ENCODE measurements at places on chromosomes 7 and 10. TPM values are rescaled to one million over a fixed set of nuclear protein-coding genes. Genes with fewer than 3 reads are reported as not detected.
A peak's percentile ranks its signal among the peaks of the same experiment; 100 is the strongest.

The ERVW-1 gene
- polyA plus RNA-seq, result not detected

- H3K4me1 ChIP-seq, result no peaks in the 10 kb centered on the region
- no peak overlapping the region for H3K27ac ChIP-seq
- H3K27me3 ChIP-seq, result no peaks in the 10 kb centered on the region
- no peak for DNase-seq
- H3K36me3 ChIP-seq, result no peaks in the 10 kb centered on the region
Observed at GRCh38 chr10:113933894-113934532, 79.6 kb downstream of the NHLRC2 start.

The BUD31 gene
- polyA plus RNA-seq, result 151 TPM

DNA sequence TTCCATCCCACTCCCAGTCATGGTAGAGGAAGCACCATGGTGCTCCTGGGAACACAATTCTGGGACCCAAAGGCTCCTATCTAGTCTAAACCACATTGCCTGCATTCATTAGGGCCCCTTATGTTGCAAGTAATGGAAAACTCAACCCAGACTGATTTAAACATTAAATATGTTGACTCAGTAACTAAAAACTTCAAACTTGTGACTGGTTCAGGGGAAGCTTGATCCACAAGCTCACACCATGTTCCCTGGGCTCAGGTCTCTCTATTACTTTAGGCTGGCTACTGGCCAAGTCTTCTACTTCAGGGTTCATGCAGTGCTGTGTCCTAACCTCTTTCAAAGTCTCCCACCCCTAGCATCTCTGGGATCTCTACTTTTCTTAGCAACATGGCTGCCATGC lies 13.1 kb downstream of the WNT16 start:
- no peak for DNase-seq
- peaks cover 12% of the 10 kb centered on the region for H3K36me3 ChIP-seq
- H3K4me3 ChIP-seq, result no peak overlapping the region
- no peaks in the 10 kb centered on the region for H3K4me1 ChIP-seq
- H3K27ac ChIP-seq, result no peak overlapping the region

GRCh38 chr10:68647672-68648341 lies 73.2 kb upstream of the CCAR1 start:
- no peak overlapping the region for H3K27ac ChIP-seq
- H3K36me3 ChIP-seq, result no peaks in the 10 kb centered on the region
- no peak for DNase-seq
- H3K4me1 ChIP-seq, result no peaks in the 10 kb centered on the region
- H3K4me3 ChIP-seq, result no peak overlapping the region
- no peaks in the 10 kb centered on the region for H3K27me3 ChIP-seq

GRCh38 chr10:100509241-100509840 lies 10.3 kb downstream of the SEC31B start:
- H3K36me3 ChIP-seq, result peaks cover 43% of the 10 kb centered on the region
- peaks cover 3% of the 10 kb centered on the region for H3K4me1 ChIP-seq
- no peak overlapping the region for H3K27ac ChIP-seq
- H3K27me3 ChIP-seq, result no peaks in the 10 kb centered on the region

GRCh38 chr7:22776964-22777363 lies 45.7 kb downstream of the TOMM7 start:
- no peak overlapping the region for H3K4me3 ChIP-seq
- no peaks in the 10 kb centered on the region for H3K36me3 ChIP-seq
- no peak for DNase-seq
- H3K4me1 ChIP-seq, result no peaks in the 10 kb centered on the region
- no peak overlapping the region for H3K27ac ChIP-seq

- no peak overlapping the region for H3K27ac ChIP-seq
- no peak overlapping the region for H3K4me3 ChIP-seq
- no peak for DNase-seq
- H3K4me1 ChIP-seq, result no peaks in the 10 kb centered on the region
Observed at GRCh38 chr10:18438361-18439126, 212.8 kb downstream of the NSUN6 start.

The PRSS2 gene
- 69.4 TPM for polyA plus RNA-seq

GRCh38 chr7:43570688-43571365 lies 12.1 kb upstream of the STK17A start:
- no peak for DNase-seq
- H3K4me3 ChIP-seq, result no peak overlapping the region
- no peak overlapping the region for H3K27ac ChIP-seq
- no peaks in the 10 kb centered on the region for H3K36me3 ChIP-seq
- H3K4me1 ChIP-seq, result no peaks in the 10 kb centered on the region

The TDRD1 gene
- polyA plus RNA-seq, result 0.05 TPM

DNA sequence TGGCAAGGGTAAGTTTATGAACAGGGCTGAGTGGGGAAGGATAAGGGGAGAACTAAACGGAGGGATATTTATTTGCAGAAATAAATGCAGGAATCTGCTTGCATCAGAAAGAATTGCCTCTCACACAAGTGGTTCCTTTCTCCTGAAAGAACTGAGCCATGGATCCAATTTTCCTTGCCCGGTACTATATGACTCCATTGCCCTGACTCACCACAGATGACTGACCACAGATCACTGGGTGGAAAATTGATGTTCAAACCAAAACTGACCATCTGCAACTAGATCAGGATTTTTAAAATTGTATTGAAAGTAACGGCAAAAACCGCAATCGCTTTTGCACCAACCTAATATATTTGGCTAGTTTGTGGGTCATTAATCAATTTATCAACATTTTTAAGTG lies 6.2 kb upstream of the MACC1 start:
- no peak overlapping the region for H3K27ac ChIP-seq
- no peak overlapping the region for H3K4me3 ChIP-seq
- no peaks in the 10 kb centered on the region for H3K36me3 ChIP-seq
- no peak for DNase-seq
- peaks cover 10% of the 10 kb centered on the region for H3K4me1 ChIP-seq

DNA sequence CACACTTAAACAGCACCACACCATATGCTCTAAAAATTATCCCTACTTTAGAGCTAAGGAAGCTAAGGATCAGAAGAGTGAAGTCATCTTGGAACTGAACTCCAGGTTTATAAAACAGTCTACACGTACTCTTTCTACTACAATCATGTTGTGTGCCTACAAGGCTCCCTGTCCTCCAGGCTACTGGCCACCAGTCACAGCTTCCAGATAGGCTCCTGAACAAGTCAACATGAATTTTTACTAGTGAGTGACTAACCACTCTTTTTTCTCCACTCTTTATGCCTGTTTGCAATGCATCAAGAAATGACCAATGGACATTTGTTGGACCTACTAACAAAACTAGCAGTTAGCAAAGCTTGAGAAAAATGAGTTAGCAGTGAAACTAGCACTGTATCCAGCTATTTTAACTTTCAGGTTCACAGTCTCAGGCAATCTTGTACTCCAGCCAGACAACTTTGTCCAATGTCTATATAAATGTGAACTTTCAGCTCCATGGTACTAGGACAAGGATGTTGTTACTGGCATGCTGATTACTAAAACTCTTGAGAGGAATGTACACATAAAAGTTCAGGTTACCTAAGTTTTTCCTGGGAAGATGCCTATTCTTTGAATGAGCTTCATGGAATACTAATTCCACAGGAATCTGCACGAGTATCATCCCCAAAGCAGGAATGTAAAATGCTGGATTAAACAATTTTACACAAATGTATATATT lies 180.0 kb downstream of the BTAF1 start:
- no peak overlapping the region for H3K4me3 ChIP-seq
- no peak for DNase-seq
- no peaks in the 10 kb centered on the region for H3K36me3 ChIP-seq
- H3K4me1 ChIP-seq, result peaks cover 9% of the 10 kb centered on the region
- peak overlapping the region; percentile 36 for H3K27ac ChIP-seq

GRCh38 chr7:20696803-20697333 lies 81.4 kb downstream of the ABCB5 start:
- H3K4me3 ChIP-seq, result no peak overlapping the region
- DNase-seq, result no peak
- H3K27ac ChIP-seq, result no peak overlapping the region
- H3K36me3 ChIP-seq, result no peaks in the 10 kb centered on the region
- H3K27me3 ChIP-seq, result no peaks in the 10 kb centered on the region
- H3K4me1 ChIP-seq, result no peaks in the 10 kb centered on the region

GRCh38 chr10:122149561-122150505 lies 121.3 kb upstream of the BTBD16 start:
- H3K27ac ChIP-seq, result peak overlapping the region; percentile 88
- H3K4me3 ChIP-seq, result no peak overlapping the region
- H3K27me3 ChIP-seq, result no peaks in the 10 kb centered on the region
- peaks cover 49% of the 10 kb centered on the region for H3K4me1 ChIP-seq
- peaks cover 36% of the 10 kb centered on the region for H3K36me3 ChIP-seq
- DNase-seq, result peak; percentile 87

The SFTPA1 gene
- polyA plus RNA-seq, result 0.75 TPM

Measured in stomach (tissue), 19 donors.